Globus pallidus (tissue), 1 donor: ENCODE measurements at places on chromosomes 4 and X.

DNA sequence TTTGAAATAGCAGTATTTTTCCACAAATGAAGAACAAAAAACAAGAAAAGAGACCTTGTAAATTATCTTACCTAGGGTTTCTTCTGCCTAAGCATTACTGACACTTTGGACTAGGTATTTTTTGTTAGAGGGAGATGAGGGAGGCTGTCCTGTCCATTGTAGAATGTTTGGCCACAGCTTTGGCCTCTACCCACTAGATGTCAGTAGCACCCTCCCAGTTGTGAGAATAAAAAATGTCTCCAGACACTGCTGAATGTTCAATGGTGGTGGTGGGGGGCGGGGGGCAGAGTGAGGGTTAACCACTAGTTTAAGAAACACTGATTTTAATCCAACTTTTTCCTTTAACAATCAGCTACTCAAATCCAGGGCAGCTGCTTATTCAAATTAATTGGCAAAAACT lies 25.8 kb downstream of the OTUD4 start:
- peak; percentile 43 for DNase-seq

DNA sequence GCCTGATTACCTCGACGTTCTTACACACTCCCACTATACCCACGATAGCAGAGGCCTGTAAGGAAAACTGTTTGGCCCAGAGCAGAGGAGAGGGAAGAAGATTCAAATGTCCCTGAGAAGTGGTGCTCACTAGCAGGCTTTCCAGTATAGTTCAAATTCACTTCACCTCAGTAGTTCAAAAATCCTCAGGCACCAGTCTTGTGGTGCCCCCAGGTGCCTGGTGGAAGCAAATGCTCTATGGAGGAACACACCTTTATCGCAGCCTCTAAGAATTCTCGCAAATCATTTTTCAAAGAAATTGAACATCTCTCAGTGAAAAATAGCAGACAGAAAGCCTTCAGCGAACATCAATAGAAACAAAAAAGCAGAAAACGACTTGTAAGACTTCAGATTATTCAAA lies 12.2 kb upstream of the MTMR1 start:
- no peak for DNase-seq

DNA sequence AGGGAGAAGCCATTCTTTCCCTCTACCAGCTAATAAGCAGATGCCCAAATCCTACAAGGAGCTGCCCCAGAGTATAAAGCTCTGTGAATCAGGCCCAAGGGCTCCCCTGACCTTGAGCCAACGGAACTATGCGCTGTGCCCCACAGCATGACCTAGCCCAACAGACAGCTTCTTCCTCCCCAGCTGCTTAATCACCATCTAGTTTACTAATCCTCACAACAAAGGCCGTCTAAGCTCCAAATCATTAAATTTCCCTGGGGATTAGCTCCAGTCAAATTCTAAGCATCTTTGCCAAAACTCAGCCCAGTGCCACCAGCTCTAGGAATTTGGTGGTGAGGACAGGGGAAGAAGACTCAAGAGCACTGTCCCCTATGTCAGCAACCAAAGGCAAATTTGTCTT lies 113.1 kb downstream of the SHROOM4 start:
- no peak for DNase-seq

- DNase-seq: no peak
These were observed 127.5 kb upstream of the ANXA10 start for GRCh38 chr4:167964766-167965373.

DNA sequence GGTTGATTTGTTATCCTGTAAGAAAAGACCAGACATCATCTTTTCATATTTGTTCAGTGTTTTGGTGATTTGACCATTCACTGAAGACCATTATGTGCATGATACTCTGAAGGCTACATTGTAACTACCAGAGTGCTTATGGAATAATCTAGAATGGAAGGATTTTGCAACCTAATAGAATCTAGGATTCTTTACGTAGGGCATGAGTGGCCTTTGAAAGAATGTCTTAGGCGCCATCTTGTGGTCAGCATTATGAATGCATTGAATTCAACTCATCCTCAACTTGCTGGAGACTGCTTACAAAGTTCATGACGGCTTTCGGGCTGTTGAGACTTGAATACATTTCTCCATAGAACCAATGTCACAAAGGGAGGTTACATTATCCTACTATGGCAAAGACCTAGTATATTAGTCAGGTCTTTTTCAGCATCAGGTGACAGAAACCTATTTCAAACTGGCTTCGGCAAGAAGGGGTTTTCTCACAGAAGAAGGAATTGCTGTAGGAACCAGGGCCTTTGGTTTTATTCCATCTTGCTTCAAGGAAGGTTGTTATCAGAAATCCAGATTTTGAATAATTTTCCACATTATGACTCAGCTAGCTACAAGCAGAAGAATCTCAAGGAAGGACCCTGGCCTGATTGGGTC lies 104.1 kb downstream of the GPAT3 start:
- DNase-seq: peak; percentile 70

DNA sequence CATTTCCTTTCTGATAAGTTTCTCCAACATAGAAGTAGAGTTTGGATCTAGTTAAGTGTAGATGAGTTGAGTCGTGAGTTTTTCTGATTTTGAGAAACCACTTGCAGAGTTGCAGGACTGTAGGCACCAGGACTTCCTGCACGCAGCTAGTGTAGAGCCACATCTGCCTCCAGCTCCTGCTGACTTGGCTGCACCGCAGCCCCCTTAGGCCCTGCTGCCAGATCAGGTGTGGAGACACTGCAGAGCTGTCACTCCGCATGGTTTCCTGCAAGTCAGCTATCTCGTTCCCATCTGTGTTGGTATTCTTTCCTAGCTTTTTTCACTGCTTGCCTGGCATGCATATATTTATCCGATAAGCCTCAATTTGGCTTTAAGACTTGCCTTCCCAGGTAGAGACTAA lies 48.9 kb downstream of the PCDH7 start:
- DNase-seq: no peak

- no peak for DNase-seq
These were observed 99.6 kb downstream of the ADAM29 start for GRCh38 chr4:175017751-175018150.

- DNase-seq: no peak
These were observed 934 bp upstream of the SEC31A start for GRCh38 chr4:82891707-82892466.

- no peak for DNase-seq
These were observed 43.1 kb downstream of the TMEM164 start for GRCh38 chrX:110046001-110046400.

GRCh38 chrX:69260169-69260568 lies 94.9 kb upstream of the PJA1 start:
- DNase-seq: no peak

DNA sequence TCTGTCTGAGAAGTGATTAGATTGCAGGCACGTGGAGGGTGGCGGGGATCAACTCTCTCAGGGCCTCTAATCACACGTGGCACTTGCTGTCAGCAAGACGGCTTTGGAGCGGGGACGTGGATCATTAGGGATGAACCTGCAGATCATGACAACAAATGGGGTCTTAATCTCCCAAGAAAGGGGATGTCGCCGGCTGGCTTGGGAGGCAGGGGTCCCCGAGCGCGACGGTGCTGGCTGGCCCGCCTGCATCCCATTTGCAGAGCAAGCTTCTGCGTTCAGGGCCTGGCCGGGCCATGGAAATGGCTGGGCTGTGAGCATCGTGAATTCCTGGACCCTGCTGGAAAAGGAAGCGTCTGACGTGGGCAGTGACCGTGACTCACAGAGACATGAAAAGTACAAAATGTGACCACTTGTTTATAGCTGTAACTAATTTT lies 85.1 kb upstream of the SHOX start:
- DNase-seq: no peak

- DNase-seq: no peak
These were observed 605.1 kb downstream of the KCTD8 start for GRCh38 chr4:43843501-43843900.

DNA sequence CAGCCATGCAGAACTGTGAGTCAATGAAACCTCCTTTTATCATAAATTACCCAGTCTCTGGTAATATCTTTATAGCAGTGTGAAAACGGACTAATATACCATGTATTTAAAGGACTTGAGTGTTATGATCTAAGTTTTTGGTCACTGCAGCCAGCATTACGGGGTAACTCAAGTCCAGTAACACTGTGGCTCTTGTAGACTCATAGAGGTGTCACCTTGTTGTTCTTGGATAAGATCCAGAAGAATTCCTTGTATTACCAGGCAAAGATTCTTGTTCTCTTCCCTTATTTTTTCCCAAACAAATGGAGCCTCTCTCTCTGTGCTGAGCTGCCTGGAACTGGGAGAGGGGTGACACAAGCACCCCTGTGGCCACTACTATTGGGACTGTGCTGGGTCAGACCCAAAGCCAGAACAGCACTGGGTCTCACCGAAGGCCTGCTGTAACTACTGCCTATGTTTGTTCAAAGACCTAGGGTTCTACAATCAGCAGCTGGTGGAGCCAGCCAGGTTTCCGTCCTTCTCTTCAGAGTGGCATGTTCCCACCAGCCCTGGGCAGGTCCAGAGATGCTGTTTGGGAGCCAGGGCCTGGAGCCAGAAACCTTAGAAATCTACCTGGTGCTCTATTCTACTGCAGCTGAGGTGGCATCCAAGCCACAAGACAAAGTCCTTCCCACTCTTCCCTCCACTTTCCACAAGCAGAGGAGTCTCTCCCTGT lies 43.7 kb upstream of the MED14 start:
- DNase-seq: no peak

DNA sequence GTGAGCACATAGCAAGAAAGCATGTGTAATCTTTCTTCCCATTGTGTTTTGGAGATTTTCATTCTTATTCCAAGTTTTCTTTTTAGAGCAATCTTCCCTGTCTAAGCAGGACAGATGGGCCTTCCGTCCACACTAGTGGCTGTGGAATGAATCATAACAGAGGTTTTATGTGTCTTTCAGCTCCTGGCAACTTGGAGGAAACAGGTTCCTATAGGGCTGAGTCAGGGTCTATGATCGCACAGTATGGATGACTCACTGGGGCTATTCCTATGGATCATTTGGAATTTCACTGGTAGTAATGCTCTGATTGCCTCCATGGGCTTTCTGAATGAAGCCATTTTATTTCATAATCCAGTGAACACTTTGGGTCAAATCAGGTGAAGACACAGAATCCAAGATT lies 51.8 kb upstream of the CBLL2 start:
- no peak for DNase-seq

DNA sequence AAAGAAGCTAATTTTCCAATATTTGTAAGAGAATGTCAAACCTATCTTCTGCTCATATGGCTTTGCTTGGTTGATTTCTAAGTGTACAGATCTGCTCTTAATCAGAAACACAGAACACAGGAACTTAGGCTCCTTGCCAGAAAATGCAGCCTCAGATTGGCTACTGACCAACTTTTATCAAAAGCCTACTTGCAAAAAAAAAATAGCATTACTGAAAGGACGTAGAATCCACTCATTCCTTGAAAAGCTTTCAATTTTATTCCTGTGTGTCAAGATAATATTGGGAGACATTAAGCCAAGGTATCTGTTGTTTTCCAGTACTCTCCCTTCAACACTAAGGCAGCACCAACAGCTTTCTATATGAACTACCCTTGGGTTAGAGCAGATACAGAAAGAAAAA lies 127.6 kb upstream of the INTU start:
- no peak for DNase-seq

GRCh38 chr4:40307627-40308497 lies 27.3 kb upstream of the CHRNA9 start:
- DNase-seq: peak; percentile 63

DNA sequence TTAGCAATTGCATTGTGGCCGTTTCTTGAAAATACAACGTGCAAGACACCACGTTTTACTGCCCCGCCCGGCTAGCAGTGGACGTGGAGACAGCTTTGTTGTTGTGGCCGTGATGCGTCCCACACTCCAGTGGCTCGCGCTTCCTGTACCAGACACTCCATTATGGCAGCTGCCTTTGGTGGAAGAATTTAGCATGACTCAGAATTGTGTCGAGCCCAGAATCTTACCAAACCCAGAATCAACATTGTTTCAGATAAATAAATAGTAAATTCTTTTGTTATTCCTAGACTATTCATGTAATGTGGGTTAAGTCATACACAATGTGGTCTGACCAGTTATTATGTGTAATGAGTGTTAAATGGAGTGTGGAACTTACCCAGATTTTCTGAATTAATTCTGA lies 25.3 kb upstream of the S100P start:
- no peak for DNase-seq

- DNase-seq: no peak
These were observed 81.3 kb downstream of the SLC2A9 start for GRCh38 chr4:9940041-9940440.

GRCh38 chr4:114694770-114695169 lies 96.2 kb downstream of the UGT8 start:
- peak; percentile 74 for DNase-seq

- no peak for DNase-seq
These were observed 10.4 kb upstream of the SCOC start for GRCh38 chr4:140363051-140363450.

DNA sequence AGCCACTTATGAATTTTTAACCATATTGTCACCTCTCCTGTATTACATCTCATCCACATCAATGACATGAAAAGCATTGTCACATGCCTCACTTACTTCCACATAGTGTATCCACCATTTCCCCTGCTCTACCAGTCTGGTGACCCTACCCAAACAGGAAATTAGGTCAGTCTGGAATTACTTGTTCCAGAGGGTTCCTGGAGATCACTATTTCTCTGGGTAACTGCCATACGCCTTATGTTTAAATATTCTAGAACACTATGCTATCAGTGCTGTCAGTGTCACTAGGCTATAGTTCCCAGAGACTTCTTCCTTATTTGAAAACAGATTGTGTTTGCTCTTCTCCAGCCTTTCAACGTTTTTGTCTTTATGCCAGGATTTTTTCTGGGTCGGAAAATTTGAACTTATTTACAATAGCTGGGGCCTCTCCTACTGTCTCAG lies 15.0 kb downstream of the SRPX2 start:
- no peak for DNase-seq

DNA sequence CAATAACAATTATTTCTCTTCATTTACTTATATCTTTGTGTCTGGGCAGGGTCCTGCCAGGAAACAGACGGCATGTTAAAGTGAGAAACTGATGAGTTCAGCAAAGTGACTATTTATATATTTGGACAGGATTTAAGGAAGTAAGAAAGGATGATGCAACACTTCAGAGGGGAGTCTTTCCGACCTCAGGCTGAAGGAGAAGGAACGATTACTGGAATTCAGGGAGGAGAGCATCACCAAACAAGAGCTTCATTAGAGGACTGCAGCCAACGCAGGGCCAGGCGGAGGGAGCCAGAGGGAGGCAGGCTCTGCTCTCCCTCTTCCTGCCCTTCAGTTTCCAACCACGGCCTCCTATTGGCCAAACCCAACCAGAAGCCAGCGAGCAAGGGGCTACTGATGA lies 1.5 kb upstream of the TLR7 start:
- peak; percentile 7 for DNase-seq
